ENCODE measurements at places on chromosomes 1 and 21. TPM values are rescaled to one million over a fixed set of nuclear protein-coding genes. Genes with fewer than 3 reads are reported as not detected.

DNA sequence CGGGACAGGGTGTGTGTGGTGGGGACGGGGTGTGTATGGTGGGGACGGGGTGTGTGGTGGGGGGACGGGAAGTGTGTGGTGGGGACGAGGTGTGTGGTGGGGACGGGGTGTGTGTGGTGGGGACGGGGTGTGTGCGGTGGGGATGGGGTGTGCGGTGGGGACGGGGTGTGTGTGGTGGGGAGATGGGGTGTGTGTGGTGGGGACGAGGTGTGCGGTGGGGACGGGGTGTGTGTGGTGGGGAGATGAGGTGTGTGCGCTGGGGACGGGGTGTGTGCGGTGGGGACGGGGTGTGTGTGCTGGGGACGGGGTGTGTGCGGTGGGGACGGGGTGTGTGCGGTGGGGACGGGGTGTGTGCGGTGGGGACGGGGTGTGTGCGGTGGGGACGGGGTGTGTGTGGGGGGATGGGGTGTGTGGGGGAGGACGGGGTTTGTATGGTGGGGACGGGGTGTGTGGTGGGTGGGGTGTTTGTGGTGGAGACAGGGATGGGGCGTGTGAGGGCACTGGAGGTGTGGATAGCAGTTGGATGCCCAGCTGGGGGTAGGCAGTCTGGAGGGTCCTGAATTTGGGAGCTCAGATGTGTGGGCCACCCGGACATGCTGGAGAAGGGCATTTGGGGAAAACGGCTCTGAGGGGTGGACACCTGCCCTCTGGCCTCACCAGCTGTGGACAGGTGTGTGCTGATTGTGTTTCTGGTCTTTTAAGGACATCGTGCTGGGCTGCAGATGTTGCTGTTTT is 16.9 kb downstream of the IBA57 start:
- no peak for DNase-seq

- DNase-seq, result no peak
Measured at GRCh38 chr1:85611856-85612255, 31.3 kb downstream of the CCN1 start.

GPR25 gene
- total RNA-seq, result not detected

DNA sequence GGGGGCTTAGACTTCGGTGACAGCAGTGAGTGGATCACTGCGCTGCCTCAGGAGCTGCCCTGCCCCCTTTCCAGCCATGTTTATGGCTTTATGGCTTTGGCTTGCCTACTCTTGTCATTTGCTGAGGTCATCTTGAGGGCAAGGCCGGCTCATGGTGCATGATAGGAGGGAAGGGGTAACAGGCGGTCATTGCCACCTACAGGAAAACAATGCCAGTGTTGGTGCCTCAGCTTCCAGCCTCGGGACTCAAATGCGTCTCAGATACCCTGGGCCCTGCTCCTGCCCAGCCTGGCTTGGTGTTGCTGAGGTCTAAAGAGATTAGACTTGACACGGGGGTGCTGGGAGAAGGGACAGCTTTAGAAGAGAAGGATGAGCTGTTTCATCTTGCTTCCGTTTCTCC is 14.5 kb downstream of the KDF1 start:
- no peak for DNase-seq

KCNK2 gene
- 3.3 TPM for total RNA-seq

FCGR3A gene
- 7.6 TPM for total RNA-seq

AIM2 gene
- total RNA-seq, result not detected

DDR2 gene
- 168 TPM for total RNA-seq

- no peak for DNase-seq
Measured at GRCh38 chr1:84756001-84756400, 65.7 kb upstream of the SSX2IP start.

- no peak for DNase-seq
Measured at GRCh38 chr1:30615816-30616590, 107.4 kb downstream of the MATN1 start.

DNA sequence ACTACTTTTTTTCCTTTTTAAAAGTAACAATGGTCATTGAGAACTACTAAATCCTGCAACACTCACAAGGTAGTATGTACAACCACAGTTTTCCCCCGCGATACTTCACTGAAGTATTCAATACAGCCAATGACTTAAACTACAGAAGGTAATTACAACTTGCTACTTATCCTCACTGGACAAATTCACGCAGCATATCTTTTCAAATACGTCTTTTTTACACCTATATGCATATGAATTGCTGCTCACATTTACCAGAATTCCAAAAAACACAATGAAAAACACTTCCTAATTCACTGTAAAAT is 12.4 kb downstream of the NRIP1 start:
- DNase-seq, result no peak

CDA gene
- total RNA-seq, result 7.5 TPM

GRCh38 chr1:234938135-234938534 is 190.5 kb downstream of the TOMM20 start:
- DNase-seq, result no peak

- no peak for DNase-seq
Measured at GRCh38 chr1:40096646-40096976, 441 bp downstream of the PPT1 start.

FAM177B gene
- total RNA-seq, result 1.3 TPM

GRCh38 chr1:243623841-243624240 is 226.2 kb downstream of the AKT3 start:
- DNase-seq, result no peak

ASTN1 gene
- total RNA-seq, result 1.6 TPM

Data from esophagus muscularis mucosa (tissue), 4 donors.